Urinary bladder (tissue), 4 donors: ENCODE measurements at places on chromosomes 11 and 22. TPM values are rescaled to one million over a fixed set of nuclear protein-coding genes. Genes with fewer than 3 reads are reported as not detected.

GRCh38 chr11:78392854-78393253 lies 24.8 kb downstream of the GAB2 start:
- no peak for DNase-seq

GRCh38 chr22:44697423-44698141 lies 4.4 kb upstream of the PRR5 start:
- DNase-seq, result no peak

DNA sequence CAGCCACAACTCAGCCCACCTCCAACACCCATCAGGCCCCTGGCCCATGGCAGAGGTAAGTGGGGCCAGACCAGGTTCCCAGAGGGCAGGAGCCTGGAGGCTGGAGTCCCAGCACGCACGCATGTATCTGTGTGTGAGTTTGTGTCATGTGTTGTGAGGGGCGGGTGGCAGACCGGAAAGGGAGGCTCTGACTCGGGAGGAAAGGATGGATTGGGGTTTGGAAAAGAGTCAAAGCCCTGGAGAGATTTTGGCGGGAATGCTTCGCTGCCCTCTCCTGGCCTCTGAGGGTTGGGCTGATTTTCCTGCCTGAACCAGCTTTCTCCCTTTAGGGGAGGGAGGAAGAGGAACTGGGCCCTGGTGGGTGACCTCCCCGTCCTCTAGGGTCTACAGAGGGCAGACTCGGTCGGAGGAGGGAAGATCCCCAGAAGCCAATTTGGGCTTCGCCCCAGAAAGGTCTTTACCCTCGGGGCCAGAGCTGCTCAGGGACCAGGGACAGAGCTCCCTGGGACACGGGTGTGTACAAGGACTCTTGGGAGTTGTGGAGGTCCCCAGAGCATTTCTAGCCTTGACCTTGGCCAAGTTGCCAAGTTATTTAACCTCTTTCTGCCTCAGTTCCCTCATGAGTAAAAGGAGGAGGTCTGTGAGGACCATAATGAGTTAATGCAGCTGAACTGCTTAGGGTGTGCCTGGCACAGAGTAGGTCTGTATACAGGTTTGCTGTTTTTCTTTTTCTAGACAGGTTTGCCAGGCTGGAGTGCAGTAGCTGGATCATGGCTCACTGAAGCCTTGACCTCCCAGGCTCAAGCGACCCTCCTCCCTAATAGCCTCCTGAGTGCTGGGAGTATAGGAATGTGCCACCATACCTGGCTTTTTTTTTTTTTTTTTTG lies 6.9 kb downstream of the C11orf68 start:
- no peak for DNase-seq

- no peak for DNase-seq
Observed at GRCh38 chr22:20398420-20398819, 4.5 kb downstream of the ZNF74 start.

DNA sequence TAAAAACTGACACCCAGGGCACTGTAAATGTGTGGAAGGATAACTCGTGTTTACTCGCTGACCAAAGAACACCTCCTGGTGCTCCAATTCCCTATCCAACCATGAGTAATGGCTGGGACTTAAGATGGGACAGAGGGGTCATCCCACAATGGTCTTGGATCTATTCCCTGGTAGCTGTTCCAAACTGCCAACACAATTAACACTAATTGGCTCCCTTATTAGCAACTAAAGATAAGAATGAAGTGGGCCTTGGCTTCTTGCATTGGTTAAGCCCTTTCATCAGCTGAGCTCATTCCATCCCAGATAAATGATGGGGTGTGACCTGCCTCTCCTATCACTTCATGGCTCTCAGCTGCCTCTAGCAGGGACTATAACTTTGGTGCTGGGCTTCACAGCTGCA lies 1.5 kb upstream of the SIK3 start:
- DNase-seq, result no peak

DNA sequence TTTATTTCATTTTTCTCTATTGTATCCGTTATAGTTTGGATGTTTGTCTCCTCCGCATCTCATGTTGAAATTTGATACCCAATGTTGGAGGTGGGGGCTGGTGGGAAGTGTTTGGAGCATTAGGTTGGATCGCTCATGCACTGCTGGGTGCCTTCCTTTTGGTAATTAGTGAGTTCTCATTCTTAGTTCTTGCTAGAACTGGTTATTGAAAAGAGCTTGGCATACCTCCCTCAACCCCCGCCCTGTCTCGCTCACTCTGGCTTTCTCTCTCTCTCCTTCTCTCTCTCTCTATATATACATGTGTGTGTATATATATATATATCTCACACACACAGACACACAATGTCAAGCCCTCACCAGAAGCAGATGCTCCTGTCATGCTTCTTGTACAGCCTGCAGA lies 978.7 kb downstream of the DLG2 start:
- DNase-seq, result no peak

- DNase-seq, result no peak
Observed at GRCh38 chr11:61800331-61801281, 7.9 kb downstream of the FEN1 start.

- DNase-seq, result no peak
Observed at GRCh38 chr11:66684635-66685034, 6.9 kb upstream of the RBM4B start.

INCENP gene
- 9.8 TPM for polyA plus RNA-seq

SMC1B gene
- polyA plus RNA-seq, result not detected

SLC5A1 gene
- not detected for polyA plus RNA-seq

THYN1 gene
- 61.7 TPM for polyA plus RNA-seq
